ENCODE measurements at places on chromosomes 6 and 20. TPM values are rescaled to one million over a fixed set of nuclear protein-coding genes. Genes with fewer than 3 reads are reported as not detected.
A peak's percentile ranks its signal among the peaks of the same experiment; 100 is the strongest.

- DNase-seq, result no peak
Measured at GRCh38 chr6:85675030-85675819, 32.5 kb upstream of the SYNCRIP start.

DNA sequence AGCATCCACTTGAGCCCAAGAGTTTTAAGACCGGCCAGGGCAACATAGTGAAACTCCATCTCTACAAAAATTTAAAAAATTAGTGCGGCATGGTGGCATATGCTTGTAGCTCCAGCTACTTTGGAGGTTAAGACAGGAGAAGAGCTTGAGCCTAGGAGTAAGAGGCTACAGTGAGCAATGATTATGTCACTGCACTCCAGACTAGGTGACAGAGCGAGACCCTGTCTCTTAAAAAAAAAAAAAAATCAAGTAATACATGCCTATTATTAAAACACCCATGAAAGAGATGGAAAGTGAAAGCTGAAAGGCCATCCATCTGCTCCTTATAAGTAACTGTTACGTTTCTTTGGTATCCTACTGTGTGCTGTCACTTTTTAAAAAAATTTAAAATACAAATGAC is 66.4 kb downstream of the FKBP5 start:
- no peak for DNase-seq

C20orf141 gene
- polyA plus RNA-seq, result not detected

- DNase-seq, result no peak
Measured at GRCh38 chr6:44251576-44252524, 4.9 kb downstream of the HSP90AB1 start.

IRF4 gene
- 20.8 TPM for polyA plus RNA-seq

GRCh38 chr6:33276864-33277662 is at the start of gene B3GALT4:
TSS of gene B3GALT4 (plus strand) at chr6:33277123. CDS start at chr6:33277420, 297 bp downstream.
- DNase-seq, result peak; percentile 80

All from naive B cell (primary cell).